NCI-H187 (cell line): ENCODE measurements at places on chromosomes 5 and 9.

- no peak for DNase-seq
Observed at GRCh38 chr5:42655982-42656650, 100.5 kb upstream of the CCDC152 start.

GRCh38 chr9:94269264-94269663 lies 10.2 kb downstream of the ZNF169 start:
- peak; percentile 4 for DNase-seq

DNA sequence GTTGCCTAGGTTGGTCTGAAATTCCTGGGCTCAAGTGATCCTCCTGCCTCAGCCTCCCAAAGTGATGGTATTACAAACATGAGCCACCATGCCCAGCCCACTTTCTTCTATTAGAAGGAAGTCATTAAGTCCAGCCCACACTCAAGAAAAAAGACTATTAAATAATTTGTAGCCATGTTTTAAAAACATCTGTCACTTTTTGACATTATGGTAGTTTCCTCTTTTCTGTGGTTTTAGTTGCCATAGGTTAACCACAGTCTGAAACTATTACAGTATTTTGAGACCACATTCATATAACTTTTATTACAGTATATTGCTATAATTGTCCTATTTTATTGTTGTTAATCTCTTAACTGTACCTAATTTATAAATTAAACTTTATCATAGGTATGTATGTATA lies 31.9 kb upstream of the C5orf24 start:
- no peak for DNase-seq

- DNase-seq = no peak
Observed at GRCh38 chr9:131739133-131739958, 530 bp downstream of the RAPGEF1 start.

DNA sequence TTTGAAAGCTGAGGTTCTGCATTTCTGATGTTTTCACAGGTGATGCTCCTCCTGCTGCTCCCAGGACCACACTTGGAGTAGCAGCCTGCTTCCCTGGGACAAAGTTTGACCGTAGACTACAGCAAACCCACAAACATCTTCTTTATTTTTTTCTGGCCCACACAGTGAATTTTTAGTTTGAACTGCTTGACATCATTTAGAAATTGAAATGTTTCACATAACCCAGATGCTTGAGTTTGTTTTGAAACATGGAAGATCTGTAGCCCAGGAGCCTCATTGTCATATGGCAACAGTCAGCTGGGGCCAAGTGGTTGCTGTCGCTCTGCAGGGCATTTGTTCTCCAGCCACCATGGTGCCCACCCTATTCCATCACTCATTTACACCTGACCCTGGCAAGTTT lies 8.4 kb downstream of the SH3TC2 start:
- no peak for DNase-seq

GRCh38 chr5:167652690-167653089 lies 638.8 kb upstream of the WWC1 start:
- no peak for DNase-seq

DNA sequence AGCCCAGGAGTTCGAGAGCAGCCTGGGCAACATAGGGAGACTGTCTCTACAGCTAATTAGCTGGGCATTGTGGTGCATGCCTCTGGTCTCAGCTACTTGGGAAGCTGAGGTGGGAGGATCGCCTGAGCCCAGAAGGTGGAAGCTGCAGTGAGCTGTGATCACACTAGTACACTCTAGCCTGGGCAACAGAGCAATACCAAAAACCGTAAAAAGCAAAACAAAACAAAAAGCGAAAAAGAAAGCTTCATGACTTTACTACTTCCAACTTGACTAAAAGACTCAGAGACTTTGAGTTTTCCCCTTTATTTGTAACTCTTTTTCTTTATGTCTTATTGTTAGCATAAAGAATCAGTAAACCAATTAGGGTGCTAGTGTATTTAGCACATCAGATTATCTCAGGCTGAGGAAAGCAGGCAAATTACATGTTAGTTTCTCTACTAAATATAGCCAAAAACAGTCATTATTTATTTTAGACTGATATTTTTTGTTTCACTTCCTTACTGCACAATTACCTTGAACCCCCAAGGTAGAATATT lies 5.4 kb downstream of the RAD17 start:
- no peak for DNase-seq

DNA sequence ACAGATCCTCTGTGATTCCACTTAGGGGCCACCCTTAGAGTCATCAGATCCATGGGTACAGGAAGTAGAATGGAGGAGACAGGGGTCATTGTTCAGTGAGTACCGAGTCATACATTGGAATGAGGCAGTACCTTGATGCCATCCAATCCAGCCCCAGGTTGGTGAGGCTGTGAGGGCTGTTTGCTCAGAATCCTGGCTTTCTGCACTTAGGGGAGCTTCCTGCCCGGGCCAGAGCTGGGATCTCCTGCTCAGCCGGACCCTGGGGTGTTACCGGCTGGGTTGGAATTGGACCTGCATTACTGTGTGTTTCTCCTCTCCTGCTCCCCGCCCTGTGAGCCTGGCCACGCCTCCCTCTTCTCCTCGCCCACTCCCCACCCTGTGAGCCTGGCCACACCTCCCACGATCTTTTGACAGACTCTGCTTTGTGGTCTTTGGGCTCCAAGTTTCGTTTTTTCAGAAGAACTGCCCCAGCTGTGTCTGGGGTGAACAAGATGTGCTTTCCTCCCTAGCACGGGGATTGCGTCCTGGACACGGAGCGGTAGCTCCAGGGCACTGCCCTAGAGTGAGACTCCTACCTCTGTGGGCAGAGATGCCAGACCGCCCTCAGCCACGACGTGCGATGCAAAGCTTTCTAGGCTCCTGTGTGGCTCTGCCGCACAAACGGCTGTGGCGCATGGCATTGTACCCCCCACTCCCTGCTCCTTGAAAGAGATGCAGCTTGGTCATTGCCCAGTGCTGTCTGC lies 15.4 kb downstream of the TRAF2 start:
- no peak for DNase-seq
